GM13976 (cell line): ENCODE measurements at places on chromosomes 2 and 18.

- DNase-seq: no peak
Measured at GRCh38 chr2:70747284-70747683, 20.7 kb downstream of the ADD2 start.

DNA sequence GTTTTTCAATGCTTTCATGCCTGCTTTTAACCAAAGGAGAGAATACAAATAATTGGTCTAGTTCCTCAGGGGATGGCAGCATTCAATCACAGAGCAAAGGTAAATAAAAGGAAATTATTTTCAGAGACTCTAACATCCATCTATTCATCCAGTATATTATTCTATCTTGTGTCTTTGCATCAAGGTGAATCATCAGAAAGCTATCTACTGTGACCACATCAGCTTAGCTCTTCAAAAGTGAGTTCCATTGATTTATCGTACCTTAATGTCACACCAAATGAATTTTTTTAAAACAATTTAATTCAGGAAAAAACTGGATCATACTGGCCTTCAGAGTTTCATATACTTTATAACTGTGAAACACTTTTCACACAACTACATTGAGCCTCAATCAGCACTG, 66.1 kb downstream of the CHN1 start:
- no peak for DNase-seq

- no peak for DNase-seq
Measured at GRCh38 chr2:47002480-47003381, 87.1 kb upstream of the MCFD2 start.

DNA sequence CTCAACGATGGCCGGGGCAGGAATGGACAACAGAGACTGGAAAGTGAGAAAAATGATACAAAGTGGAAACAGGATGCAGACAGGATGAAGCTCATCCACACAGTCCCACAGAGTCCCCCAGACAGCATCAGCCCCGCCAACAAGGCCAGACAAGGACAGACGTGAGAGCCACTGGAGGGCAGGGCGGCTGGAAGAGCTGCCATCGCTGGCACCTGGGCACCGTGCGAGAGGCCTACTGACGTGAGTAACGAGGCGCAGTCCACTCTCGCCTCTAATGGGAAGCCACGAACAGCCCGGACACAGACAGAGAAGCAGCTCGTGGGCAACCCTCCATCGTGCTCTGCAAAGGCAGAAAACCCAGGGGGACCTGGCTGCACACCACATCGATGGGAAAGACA, 17.1 kb downstream of the HDAC4 start:
- no peak for DNase-seq

GRCh38 chr18:36650906-36651305, 177.9 kb downstream of the TPGS2 start:
- DNase-seq: no peak

DNA sequence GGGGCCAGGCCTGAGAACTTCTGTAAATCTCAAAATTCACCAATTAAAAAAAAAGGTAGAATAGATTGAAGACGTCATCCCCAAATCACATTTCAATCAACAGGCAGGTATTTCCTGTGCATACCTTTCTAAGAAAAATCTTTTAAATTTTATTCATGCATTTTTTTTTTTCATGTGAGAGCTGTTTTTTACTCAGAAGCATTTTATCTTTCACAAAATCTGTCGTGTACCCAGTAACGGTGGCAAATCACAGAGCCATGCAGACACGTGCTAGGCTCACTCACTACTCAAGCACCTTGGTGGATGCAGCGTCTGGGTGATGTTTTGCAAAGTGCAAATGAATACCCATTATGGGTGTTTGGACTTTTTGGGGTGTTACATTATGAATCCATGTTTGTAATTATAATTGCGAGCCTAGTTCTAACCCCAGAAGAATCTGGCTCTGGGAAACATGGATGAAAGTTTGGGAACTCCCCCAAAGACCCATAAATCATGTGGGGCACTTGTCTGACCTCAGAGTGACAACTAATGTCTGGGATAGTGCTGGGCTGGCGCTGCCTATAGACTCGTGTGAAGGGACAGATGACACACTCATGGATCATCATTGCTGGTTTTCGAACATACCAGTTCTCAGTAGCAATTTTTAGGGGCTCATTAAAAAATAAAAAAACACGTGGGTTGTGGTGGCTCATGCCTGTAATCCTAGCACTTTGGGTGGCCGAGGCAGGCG, 335.2 kb downstream of the LPIN1 start:
- DNase-seq: no peak

DNA sequence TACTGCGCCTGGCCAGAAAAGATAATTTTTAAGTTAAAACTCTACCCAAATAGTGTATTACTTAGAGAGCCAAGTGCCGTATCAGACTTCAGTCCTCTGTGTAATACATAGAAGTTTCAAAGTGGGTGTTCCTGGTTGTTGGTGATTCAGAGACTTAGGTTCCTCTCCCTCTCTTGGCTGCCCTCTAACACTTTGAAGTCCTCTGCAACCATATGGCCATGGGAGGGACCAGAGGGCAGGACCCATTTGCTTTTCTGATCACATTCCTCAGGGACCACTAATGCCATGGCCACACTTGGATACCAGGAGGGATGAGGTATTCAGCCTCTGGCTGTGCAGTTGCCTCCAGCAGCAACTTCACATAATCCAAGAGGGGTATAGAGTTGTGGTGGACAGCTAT, 131.5 kb downstream of the CAPN13 start:
- no peak for DNase-seq

GRCh38 chr2:48332286-48332685, 197.7 kb upstream of the STON1 start:
- DNase-seq: peak; percentile 26

- no peak for DNase-seq
Measured at GRCh38 chr2:43341959-43342757, 115.8 kb upstream of the ZFP36L2 start.

DNA sequence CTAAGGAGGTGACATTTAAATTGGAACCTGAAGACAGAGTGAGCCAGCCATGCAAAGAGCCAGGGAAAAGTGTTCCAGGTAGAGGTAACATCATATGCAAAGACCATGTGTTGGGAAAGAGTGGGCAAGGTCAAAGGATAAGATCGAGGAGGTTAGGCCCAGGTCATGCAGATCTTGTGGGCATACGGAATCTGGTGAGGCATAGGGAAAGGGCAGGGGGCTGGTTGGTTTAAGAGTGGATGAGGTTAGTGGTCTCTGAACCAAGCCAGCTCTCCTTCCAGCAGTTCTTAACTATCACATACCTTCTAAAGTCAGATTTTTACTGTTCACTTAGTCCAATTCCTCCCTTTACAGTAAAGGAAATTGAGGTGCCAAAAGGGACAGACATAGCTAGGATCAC, 3.0 kb downstream of the ANKRD53 start:
- DNase-seq: no peak

DNA sequence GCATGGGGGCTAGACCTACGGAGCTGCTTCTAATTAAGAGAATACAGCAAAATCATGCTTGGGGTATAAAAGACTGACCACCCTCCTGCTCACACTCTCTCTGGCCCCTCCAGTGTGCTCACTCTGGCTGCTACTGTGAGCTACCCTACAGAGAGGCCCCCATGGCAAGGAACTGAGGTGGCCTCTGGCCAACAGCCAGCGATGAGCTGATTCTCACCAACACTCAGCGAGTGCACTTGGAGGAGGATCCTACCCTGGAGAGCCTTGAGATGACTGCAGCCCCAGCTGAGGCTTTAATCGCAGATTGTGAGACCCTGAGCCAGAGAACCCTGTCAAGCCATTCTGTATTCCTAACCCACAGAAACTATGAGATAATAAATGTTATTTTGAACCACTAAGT, 88.2 kb downstream of the GFPT1 start:
- DNase-seq: no peak

- no peak for DNase-seq
Measured at GRCh38 chr2:20175931-20176330, 49.0 kb downstream of the SDC1 start.

DNA sequence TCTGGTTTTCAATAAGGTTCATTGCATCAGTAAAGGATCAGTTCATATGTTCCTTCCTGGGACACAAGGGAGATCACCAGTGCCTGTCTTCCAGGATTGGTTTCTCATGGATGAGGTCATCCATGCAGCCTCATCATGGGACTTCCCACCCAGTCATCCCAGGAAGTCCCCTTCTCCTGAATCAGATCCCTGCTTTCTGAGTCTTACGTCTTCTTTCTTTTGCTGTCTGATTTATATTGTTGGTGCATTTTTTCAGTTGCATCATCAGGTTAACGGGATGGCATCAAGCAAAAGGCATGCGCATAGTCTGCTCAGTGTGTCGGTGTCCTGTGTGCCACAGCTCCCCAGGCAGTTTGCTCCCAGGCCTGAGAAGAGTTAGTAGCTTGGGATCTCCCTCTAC, 105.9 kb downstream of the SOX11 start:
- no peak for DNase-seq

DNA sequence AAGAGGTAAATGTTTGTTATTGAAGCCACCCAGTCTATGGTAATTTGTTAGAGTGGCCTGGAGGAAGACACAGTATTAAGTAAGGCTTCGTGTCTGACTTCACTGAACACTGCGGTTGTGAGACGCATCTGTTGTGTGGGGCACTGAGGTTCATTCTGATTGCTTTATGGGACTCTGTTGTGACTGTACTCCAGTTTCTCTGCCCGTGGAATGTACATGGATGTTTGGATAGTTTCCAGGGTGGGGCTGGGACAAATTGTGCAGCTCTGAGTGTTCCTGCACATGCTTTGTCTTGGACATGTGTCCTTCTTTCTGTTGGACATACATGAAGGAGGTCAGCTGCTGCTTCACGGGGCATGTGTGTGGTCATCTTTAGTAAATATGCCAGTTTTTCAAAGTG, 58.6 kb downstream of the ODC1 start:
- no peak for DNase-seq

- DNase-seq: no peak
Measured at GRCh38 chr2:5725794-5726463, 33.7 kb downstream of the SOX11 start.

DNA sequence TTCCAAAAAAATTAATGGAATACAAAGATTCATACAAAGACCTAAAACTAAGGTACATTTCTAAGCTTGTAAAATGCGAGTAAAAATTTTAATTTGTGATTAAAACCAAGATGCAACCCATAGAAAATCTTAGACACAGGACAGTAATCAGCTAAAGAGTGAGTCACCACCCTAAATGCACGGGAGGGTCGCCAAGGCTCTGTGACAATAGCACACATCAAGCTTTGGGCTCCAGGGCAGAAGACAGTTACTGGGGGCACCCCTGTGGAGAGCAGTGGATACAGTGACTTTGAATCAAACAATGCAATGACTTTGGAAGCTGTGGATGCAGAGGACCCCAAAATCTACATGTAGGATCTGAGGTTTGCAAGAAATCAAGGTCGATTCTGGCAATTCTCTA, 7.5 kb downstream of the FLACC1 start:
- DNase-seq: no peak

DNA sequence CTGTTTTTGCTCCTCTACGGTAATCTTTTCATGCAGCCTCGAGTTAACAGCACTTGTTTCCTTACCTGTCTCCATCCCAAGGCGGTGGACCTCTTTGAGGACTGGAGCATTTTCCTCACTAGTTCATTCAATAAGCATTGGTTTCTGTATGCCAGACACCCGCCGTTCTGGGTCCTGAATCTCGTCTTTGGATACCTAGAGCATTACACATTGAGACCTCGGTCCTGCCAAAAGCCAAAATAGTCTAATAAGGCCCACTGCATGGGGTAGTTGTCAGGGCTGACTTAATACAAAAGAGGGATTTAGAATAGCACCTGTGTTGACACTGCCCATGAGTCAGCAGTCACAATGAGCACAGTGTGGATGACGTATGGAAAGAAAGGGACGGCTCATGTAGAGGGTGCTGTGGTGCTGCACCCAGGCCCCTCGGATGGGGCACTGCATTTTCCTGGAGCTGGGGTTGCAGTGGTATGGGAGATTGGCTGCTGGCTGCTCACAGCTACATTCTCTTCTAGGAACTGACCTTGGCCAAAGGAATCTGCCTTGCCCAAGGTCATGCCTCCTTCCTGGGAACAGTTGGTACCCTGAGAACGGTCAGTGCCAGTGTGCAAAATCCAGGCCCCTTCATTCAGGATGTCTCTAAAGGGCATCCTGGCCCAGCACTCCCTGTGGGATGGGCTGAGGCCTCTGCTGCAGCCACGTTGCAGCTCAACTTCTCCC, 126.9 kb upstream of the NCK2 start:
- no peak for DNase-seq

GRCh38 chr2:127527001-127527804, 914 bp upstream of the IWS1 start:
- DNase-seq: no peak

- no peak for DNase-seq
Measured at GRCh38 chr2:199865905-199866304, 14.9 kb upstream of the FTCDNL1 start.

DNA sequence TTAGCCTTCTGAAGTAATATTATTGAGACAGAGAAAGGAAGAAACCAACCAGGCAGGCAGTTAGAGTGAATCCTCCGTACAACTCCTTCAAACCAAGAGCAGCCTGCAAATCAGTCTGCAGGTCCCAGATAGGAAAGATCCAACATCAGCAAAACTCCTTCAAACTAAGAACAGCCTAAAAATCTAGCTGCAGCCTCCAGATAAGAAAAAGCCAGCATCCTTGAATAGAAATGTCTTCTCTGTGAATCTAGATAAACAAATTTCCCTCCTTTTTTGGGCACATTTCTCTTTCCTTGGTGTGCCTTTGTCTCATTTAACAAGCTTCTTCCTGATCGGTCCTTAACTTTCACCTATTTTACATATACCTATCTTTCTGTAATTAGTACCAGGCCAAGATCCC, 1004.6 kb upstream of the TMEFF2 start:
- DNase-seq: no peak

DNA sequence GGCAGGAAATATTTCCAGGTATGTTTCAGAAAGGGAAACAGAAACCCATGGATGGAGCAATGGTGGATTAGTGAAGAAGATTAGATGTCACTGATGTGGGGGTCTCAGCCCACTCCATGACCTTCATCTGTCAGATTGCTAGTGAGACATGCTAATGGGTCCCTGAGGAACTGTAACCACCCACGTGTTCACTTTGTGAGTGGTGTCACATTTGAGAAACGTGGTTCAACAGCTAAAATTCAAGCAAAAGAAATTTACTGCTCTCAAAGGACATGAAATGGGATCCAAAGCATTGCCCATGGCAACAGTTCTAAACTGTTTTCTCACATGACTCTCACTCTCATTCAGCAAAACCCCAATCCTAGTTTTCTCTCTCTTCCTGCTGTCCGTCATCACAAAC, 776.1 kb downstream of the ERBB4 start:
- no peak for DNase-seq

- DNase-seq: no peak
Measured at GRCh38 chr18:10111191-10111590, 197.4 kb downstream of the VAPA start.

- no peak for DNase-seq
Measured at GRCh38 chr2:50607721-50608120, 424.2 kb downstream of the NRXN1 start.

DNA sequence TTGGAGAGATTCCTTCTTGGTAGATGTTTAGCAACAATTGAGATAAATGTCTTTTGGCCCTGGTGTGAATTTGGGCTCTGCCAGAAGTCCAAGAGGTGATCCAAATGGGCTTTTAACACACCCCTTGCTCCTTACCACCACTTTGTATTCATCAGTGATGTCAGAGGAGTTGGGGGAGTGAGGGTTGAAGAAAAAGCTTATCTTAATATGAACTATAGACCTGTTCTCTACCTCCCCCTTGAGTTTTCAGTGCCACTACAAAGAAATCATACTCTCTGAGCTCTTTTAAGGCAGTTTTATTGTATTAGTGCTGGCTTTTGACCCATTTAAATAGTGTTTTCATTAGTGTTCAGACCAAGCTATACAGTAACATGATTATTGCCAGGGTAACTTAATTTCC, 229.1 kb downstream of the PHLPP1 start:
- no peak for DNase-seq
